KBM-7 (cell line): ENCODE measurements at places on chromosomes 5 and 9.

GRCh38 chr5:95948631-95949030 lies 13.0 kb downstream of the ELL2 start:
- no peak for DNase-seq

- no peak for DNase-seq
Observed at GRCh38 chr9:13268469-13268868, 11.0 kb downstream of the MPDZ start.

DNA sequence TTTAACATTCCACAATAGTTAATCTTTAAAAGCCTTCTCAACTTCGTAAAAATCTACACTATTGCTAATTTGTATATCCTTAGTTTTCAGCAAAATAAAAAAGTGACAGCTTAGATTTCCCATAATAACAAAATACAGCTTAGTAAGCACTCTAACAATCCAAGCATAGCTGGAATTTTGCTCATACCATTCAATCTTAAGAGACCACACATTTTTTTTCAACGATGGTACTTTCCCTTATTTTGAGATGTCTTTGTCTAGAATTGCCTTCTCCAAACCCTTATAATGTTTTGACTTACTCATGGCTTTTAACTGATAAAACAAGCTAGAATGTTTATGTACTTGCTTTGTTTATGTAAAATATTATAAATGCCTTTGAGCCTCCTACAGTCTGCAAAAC lies 65.6 kb downstream of the HOMER1 start:
- no peak for DNase-seq

DNA sequence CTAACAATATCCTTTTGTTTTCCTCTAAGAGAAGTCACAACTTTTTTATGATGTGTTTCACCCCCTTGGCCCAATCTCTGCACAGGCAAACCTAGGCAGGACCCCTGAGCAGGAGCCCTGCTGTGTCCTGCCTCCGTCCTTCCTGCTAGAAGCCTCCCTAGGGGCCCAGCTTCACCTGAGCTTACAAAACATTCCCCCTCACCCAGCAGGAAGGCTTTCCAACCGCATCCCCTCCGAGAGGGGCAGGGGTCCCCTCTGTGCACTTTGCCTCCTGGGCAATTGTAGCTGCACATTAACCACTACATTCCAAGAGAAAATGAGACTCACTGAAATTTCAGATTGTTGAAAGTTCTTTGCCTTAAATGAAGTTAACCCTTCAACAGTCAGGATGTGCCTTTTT lies 176.2 kb downstream of the IRX2 start:
- DNase-seq, result no peak

- DNase-seq, result no peak
Observed at GRCh38 chr5:121862801-121863200, 11.1 kb downstream of the FTMT start.

DNA sequence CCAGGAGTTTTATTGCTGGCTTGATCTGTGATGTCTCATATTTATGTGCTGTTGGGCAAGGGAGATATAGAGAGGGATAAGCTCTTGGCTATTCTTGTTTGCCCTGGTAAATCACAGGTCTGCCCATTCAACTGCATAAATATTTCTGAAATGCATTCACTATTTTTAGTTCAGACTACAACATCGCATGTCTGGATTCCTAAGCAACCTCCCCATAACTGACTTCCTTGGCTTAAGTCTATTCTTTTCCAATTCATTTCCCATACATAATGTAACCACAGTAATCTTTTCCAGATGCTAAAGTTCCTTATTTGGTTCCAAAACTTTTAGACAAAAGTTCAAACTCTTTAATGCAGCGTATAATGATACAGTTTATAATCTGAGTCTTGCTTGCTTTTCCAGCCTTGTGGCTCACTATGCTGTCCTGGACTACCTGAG lies 321.4 kb upstream of the ACTBL2 start:
- DNase-seq, result no peak

- DNase-seq, result no peak
Observed at GRCh38 chr5:41334758-41335157, 121.4 kb upstream of the C6 start.

DNA sequence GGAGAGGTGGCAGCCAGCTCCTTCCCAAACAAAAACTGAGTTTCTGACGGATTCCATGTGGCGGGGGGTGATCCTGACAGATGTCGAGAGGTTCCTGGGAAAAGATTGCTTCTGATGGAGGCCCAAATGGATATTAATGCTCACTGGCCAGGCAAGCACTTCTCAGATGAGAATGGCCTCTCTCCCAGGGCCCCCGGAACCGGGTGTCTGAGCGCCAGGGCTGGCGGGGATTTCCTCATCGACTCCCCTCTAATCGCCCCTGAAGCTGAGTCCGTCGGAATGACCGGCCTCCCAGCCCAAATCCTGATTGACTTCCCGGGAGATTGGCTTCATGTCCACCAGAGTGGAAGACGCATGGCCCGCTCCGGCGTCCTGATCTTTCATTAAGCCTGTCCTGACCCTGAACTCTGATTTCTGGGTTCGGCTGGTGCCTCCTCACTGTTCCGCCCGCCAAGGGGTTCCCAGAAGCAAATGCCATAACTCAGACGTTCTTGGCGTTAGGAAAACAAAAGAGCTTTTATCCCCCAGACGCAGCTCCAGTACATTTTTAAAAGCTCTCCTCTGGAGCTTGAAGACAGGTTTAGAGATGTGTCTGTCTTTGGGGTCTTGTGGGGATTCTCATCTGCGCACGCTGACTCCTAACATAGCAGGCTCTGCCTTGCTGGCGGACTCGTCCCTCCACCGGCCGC lies 17.6 kb downstream of the FIBCD1 start:
- no peak for DNase-seq

- no peak for DNase-seq
Observed at GRCh38 chr5:93307557-93307956, 273.5 kb downstream of the NR2F1-AS1 start.

DNA sequence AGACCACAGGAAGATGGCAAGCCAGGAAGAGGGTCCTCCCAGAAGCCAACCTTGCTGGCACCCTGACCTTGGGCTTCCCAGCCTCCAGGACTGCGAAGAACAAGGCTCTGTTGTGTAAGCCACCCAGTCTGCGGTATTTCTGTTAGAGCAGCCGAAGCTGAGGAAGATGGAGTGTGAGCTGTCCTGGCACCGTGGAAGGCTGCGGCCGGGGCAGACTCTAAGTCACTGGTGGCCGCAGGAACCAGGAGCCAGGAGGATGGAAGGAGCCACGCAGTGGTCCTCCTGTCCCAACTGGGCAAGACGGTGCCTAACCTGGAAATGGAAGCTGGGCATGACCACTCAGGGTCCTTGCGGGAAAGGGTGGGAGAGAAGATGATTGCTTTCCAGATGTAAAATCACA lies 89.1 kb downstream of the ZNF354C start:
- DNase-seq, result no peak

GRCh38 chr5:158056130-158056825 lies 197.3 kb upstream of the CLINT1 start:
- no peak for DNase-seq
